ENCODE measurements at places on chromosomes 16 and 17.
A peak's percentile ranks its signal among the peaks of the same experiment; 100 is the strongest.

- no peak for DNase-seq
These were observed 23.6 kb upstream of the SMURF2 start for GRCh38 chr17:64685705-64686104.

- no peak for DNase-seq
These were observed 6.9 kb downstream of the DOK4 start for GRCh38 chr16:57479205-57479975.

DNA sequence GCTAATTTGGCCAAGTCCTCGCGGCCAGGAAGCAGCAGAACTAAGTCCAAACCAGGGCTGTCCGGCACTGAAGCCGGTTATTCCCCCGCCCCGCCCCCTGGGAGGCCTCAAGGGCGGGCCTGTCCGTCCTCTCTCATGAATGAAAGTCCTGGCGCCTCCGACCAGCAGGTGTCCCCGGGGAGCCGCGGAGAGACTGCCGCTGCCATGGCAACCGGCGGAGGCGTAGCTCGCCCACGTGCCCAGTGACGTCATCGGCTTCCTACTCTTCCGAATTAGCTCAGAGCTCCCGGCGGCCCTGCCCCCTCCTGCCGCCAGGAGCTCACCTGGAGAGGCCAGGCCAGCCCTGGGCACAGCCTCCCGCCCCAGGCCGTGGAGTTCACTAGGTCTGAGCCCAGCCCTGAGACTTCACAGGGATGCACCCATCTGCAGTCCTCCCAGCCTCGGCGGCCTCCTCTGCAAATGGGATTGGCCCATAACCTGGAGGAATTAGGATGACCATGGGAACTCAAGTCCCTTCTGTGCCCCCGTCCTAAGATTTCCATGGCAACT lies 1.3 kb downstream of the SPATA2L start:
- DNase-seq = peak; percentile 95

GRCh38 chr17:66331038-66331816 lies 28.8 kb downstream of the PRKCA start:
- DNase-seq = no peak

GRCh38 chr16:83907111-83907510 lies 8.2 kb downstream of the MLYCD start:
- no peak for DNase-seq

GRCh38 chr16:8594149-8594666 lies 3.9 kb upstream of the TMEM114 start:
- DNase-seq = no peak

DNA sequence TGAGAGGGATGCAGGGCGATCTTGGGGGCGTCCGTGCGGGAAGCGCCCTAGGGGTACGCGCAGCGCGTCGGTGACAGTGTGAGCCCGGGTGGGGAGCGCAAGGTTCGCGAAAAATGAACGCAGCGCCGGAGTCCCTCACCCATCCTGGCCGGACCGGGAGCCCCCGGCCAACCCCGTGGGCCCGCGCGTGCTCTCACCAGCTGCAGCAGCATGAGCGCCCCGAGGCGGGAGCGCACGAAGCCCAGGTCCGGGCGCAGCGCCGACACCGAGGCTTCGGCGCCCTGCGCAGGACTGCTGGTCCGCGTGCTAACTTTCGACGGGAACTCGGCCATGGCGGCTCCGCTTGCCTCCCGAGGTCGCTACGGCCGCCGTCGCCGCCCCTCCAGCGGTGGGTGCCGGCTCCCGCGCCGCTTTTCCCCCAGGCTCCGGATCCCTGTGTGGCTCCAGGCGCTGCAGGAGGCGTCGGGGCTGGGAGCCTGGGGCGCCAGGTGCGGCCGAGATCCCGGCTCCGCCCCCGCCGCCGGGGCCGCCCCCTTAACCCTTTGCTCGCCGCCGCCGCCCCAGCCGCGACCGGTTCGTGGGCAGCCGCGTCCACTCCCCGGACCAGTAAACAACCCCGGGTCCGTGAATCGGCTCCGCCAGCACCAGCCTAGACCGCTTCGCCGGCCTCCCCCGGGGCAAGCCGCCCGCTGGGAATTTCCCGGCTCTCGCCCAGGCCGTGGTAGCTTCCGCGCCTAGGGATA lies at the start of gene PLLP:
TSS of gene PLLP (minus strand) at position 464 of the 743 bp plus-strand sequence. CDS start at position 332, 132 bp downstream.
- DNase-seq = peak; percentile 48

DNA sequence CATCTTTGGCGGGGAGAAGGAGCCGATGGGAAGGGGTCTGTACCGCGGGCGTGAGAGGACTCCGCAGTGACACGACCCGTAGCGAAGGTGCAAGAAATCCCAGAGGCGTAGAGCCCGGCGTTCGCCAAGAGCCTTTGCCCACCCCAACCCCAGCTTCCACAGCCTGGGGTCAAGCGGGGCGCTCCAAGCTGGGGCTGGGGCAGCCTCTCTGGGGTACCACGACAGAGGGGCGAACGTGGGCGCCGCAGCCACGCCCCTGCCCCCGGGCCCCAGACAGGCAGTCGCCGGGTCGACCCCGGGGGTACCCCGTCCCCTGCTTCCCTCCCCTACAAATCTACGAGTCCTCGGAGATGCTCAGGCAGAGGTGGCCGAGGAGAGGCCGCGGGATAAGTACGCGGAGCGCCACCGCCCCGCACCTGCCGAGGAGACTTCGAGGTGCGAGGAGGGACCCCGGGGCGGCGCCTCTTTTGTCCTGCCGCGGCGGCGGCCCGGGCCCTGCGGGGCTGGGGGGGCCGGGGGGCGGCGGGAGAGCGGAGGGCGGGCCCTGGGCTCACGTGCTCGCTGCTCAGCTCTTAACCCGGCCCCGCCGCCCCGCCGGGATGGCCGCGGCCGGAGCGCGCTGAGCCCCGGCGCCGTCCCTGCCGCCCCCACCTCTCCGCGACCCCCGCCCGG lies at the start of gene ADAM11:
TSS of gene ADAM11 (plus strand) at position 575 of the 672 bp plus-strand sequence. CDS start 212 bp downstream, outside the sequence.
- DNase-seq = no peak

- DNase-seq = no peak
These were observed 137.4 kb upstream of the TNRC6C start for GRCh38 chr17:77821114-77821513.

GRCh38 chr17:66290101-66290722 lies 12.2 kb upstream of the PRKCA start:
- no peak for DNase-seq

- no peak for DNase-seq
These were observed 31.5 kb downstream of the FA2H start for GRCh38 chr16:74743045-74743667.

DNA sequence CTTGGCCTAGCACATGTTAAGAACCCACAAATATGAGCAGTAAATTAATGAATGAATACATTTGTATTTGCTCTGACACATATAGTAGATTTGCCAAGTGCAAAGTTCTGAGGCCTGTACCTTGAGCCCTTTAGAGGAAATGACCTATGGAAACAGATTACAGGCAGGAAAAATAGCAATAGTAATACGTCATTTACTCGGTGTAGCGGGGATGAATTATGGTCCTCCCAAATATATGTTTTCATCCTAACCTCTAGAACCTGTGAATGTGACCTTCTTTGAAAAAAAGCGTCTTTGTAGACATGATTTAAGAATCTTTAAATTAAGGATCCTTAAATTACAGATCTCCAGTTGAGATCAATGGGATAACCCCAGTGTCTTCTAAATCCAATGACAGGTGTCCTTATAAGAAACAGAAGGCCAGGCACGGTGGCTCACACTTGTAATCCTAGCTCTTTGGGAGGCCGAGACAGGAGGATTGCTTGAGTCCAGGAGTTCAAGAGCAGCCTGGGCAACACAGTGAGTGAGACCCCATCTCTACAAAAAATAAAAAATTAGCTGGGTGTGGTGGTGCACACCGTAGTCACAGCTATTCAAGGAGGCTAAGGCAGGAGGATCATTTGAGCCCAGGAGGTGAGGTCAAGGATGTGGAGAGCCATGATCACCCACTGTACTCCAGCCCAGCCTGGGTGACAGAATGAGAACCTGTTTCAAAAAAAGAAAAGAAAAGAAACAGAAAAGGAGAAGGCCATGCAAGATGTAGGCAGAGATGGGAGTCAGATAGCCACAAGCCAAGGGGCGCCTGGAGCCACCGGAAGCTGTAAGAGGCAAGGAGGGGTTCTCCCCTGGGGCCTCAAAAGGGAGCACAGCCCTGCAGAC lies 5.1 kb upstream of the ITPRIPL2 start:
- DNase-seq = no peak

- DNase-seq = no peak
These were observed at the start of gene GPR142 for GRCh38 chr17:74367206-74367605. GPR142 (plus strand) TSS chr17:74367506; CDS start chr17:74369541, 2,035 bp downstream.

DNA sequence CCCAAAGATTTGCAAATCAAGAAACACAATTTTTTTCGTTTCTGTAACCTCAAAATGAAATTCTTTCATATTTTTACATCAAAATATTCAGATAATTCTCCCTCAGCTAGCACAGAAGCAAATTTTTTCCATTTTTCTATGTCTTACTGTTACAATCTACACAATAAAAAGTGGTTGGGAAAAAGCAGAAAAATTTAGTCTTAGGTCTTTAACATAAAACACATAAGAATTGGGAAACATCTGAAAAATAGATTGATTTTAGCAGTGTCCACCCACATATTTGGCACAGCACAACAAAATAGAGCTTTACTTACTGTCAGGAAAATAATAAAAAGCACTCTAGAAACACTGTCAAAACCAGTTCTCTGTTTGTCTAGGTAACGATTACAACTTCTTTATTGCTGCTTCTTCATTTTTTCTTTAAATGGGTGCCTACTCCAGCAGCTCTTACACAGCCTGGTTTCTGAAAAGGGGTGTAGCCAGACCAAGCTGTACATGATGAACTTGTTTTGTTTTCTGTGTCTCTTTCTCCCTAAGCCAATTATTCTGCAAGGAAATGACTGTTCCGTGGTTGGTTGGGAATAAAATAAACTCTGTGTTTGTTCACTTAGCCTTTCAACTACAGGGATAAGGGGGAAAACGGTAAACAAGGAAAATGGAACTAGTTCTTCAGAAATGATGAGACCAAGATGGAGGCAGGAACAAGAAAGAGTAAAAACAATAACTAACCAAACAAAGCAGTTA lies at the start of gene ABCA6:
TSS of gene ABCA6 (minus strand) at position 465 of the 744 bp plus-strand sequence. CDS start 1,192 bp downstream, outside the sequence.
- DNase-seq = no peak

Measured in T-helper 2 cell (primary cell).